ENCODE measurements at places on chromosomes 1 and 21.
A peak's percentile ranks its signal among the peaks of the same experiment; 100 is the strongest.

- no peak for DNase-seq
Observed at GRCh38 chr1:97864615-97865014, 56.2 kb downstream of the DPYD start.

- no peak for DNase-seq
Observed at GRCh38 chr1:232653789-232654188, 23.9 kb upstream of the SIPA1L2 start.

DNA sequence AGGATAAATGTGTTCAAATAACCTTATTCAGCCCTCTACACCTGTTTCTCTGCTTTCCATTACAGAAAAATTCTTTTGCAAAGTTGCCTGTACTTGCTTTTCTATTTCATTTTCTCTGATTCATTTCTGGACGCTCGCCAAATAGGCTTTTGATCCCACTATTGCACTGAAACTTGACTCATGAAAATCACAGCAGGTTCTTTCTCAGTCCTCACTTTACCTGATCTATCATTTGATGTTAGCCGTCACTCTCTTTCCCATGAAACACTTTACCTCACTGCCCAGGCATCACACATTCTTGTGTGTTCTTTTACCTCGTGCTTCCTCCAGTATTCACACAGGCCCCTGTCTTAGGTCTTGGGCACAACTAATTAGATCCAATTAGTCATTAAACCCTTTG is 26.2 kb downstream of the HSPA13 start:
- DNase-seq: no peak

DNA sequence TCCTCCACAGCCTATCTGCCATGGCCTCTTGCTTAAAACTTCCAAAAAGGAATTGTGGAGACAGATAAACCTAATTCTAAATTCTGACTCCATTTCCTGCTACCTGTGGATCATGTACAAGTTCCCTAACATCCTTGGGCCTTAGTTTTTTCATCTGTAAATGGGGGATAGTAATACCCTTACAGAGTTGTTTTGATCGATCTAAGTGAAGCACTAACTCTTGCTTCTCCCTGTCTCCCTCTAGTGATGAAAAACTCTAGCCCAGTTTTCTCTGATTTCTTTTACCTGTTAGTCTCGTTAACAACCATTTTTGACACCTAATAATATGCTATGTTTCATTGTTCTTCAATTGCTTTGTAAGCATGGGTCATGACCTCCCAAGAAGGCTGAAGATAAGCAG is 65.9 kb downstream of the TM2D1 start:
- DNase-seq: no peak

DNA sequence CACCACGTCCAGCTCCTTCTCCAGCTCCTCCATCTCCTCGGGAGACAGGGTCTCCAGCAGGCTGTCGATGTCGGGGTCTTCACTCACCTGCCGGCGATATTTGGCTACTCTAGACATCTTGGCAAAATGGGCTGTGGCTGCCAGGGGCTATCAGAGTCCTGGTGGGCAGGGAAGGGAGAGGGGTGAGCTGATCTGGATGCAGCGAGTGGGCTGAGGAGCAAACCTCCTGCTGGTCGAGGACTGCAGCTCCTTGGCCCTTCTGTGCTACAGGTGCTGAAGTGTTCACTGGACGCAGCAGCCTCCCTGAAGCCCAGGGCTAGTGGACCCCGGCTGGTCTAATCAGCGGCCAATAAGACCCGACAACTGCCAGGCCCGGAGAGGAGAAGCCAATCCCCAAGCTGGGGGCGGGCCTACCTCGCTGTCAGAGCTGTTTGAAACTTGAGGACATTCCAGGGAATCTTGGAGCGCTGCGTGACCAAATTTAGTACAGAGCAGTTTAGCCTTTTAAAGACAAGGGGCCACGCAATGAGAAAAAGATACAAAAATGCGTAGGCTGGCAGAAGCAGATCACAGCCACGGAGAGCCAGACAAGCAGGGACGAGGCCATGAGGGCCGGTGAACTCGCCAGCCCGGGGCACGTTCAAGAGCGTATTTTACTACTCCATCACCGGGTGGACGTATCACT is at the start of gene LMOD1:
LMOD1 (minus strand) TSS at position 325 of the 685 bp plus-strand sequence; CDS start at position 117, 208 bp downstream.
- peak; percentile 96 for DNase-seq

DNA sequence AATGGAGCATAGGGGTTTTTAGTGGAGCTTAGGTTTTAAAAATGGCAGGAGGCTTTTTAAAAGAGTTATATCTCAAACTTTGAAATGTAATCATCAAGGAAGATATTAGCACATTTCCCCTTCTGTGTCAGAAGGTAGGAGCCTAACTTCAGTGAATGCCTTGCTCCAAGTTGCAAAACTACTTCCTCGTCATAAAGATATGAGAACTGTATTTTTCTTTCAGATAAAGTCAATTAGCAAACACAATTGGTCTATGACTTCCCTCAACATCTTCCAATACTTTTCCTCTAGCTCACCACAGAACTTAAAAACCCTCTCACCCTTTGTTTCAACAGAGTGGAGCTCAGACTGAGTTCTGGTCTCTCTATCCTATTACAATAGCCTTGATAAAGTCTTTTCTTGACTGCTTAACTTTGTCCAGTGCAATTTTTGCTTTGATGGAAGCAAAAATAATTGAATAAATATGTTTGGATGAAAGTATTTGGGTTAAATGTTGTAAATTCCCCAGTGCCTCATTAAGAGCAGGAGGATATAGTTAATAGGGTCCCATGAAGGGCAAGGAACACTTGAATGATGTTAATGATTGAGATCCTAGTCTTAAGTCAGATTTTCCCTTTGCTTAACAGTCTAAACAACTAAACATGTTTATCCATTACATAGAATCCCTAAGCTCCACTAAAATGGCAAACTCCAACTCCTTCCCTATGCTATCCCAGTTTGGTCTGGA is 58.9 kb downstream of the TNFSF18 start:
- no peak for DNase-seq

- no peak for DNase-seq
Observed at GRCh38 chr1:9376886-9377333, 84.2 kb downstream of the SPSB1 start.

DNA sequence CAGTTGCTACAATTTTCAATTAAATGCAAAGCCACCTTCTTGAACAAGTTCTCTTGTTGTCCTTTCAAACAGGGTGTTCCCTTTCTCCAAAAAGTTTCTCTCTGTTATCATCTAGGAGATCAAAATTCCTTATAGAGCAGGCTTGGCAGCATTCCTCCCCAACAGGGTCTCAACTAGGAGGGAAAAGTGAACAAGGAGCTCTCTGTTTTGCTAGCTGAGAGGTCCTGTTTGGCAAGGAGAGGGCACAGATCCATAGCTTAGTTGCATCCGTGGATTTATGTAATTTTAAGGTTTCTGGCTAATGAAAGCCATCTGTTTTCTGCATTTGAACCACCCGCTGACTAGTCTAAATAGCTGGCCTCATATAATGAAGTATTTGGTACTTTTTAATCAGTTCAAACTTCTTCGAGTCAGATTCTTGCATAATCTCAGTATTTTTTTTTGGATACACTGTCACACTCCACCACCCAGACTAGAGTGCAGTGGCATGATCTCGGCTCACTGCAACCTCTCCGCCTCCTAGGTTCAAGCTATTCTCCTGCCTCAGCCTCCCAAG is 54.0 kb downstream of the APP start:
- DNase-seq: no peak

GRCh38 chr1:165395478-165395877 is 39.0 kb upstream of the LMX1A start:
- no peak for DNase-seq

GRCh38 chr1:197210426-197210825 is 57.6 kb upstream of the CRB1 start:
- no peak for DNase-seq

GRCh38 chr21:45074818-45075595 is 627 bp downstream of the ADARB1 start:
- no peak for DNase-seq

GRCh38 chr1:158943059-158943458 is 11.7 kb downstream of the PYHIN1 start:
- DNase-seq: no peak

DNA sequence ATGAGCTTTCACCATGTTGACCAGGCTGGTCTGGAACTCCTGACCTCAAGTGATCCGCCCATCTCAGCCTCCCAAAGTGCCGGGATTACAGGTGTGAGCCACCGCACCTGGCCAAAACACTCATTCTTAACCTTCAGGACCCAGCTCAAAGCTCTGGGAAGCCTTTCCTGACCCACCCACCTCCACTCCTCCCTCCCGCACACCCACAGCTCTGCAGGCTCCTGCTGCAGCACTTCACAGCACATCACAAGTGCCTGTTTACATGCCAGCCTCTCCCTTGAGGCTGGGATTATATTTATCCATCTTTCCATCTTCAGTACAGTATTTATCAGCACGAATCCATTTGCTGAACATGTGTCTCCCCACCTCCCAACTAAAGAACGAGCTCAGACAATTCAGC is 14.9 kb downstream of the SLC9A1 start:
- no peak for DNase-seq

DNA sequence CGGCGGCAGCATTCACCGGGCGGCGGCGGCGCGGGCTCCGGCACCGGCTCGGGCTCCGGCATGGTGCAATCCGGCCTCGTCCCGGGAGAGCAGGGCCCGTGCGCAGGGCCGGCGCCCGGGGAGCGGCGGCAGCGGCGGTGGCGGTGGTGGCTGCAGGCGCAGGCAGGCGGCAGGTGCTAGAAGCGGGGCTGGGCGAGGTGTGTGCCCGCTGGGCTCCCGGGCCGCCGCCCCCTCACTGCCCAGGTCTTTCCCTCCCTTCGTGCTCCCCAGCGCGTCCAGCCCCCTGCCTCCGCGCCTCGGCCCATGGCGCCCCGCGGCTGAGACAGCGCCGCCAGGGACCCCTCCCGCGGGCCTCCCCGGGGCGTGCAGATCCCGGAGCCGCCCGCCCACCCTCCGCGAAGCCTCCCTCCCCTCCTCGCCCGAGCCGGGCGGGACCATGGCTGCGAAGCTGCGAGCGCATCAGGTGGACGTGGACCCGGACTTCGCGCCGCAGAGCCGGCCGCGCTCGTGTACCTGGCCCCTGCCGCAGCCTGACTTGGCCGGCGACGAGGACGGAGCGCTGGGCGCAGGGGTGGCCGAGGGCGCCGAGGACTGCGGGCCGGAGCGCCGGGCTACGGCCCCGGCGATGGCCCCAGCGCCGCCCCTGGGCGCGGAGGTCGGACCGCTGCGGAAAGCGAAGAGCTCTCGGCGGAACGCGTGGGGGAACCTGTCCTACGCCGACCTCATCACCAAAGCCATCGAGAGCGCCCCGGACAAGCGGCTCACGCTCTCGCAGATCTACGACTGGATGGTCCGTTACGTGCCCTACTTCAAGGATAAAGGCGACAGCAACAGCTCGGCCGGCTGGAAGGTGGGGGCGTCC is 492 bp downstream of the FOXO6 start:
- peak; percentile 78 for DNase-seq

GRCh38 chr21:45790427-45790826 is 146.9 kb downstream of the PCBP3 start:
- no peak for DNase-seq

DNA sequence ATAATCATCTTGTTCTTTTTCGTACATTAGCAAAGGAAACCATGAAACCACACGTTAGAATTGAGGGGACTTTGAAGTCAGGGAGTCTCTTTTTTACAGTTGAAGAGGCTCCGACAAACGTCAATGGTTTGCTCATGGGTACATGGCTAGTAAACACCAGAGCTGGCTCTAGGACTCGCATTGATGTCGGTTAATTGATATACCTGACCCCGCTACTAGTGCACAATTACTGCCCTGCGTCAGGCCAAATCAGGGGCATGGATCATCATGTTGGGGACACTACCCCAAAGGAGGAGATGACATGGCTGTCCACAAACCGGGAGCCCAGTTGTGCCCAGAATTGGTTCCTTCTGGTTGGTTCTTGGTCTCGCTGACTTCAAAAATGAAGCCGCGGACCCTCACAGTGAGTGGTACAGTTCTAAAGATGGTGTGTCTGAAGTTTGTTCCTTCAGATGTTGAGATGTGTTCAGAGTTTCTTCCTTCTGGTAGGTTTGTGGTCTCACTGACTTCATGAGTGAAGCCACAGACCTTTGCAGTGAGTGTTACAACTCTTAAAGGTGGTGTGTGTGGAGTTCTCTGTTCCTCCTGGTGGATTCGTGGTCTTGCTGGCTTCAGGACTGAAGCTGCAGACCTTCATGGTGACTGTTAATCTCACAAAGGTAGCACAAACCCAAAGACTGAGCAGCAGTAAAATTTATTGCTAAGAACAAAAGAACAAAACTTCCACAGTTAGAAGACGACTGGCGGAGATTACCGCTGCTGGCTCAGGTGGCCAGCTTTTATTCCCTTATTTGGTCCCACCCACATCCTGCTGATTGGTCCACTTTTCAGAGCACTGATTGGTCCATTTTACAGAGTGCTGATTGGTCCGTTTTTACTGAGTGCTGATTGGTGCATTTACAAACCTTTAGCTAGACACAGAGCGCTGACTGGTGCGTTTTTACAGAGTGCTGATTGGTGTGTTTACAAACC is 126.9 kb upstream of the ERRFI1 start:
- DNase-seq: no peak

DNA sequence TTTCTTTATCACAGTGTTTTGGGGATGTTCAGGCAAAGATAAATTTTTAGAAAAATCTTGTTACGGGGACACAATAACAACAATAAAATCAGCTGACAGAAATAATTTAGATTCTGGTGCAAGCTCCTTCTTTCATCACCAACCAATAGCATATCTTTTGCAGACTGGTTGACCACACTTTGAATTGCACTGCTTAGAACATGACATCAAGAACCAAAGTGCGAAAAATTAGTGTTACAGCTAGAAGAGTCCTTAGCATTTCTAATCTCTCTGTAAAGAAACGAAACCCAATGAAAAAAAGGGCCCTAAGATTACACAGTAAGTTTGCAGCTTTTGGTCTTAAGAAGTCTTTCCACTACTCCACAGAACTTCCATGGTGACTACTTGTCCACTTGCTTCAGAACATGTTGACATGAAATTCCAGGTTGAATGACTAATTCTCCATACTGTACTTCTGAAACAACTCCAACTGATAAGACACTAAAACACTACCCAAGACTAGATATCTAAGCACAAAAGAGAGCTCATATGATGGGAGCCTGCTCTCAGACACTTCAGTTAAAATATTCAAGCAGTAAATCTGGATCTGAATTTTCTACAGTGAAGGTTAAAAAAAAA is 31.3 kb downstream of the XKR8 start:
- no peak for DNase-seq

- DNase-seq: no peak
Observed at GRCh38 chr1:189103956-189104355, 1373.7 kb downstream of the BRINP3 start.

DNA sequence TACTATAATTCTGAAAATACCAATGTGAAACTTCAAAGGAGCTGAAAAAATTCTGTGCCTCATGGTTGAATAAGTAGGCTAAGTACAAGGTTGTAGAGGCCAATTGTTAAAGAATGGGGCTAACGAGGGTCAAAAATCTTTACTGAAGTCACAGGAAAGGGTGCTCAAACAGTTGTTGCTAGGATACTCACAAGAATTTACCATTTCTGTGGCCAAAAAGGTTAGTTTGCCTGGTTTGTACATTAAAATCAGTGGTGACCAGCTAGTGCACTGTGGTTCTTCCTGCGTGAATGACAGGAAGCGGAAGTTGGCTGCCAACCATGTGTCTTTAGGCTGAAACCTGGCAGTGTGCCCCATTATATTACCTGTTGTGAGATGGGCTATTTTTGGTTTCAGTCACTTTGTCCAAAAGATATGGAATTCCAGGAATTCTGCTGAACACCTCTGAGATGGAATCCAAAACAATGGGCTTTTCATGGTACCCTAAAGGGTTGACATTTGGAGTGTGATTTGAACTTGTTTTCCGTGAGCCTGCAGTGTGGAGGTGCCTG is 13.5 kb downstream of the MAP3K21 start:
- DNase-seq: no peak
